ENCODE measurements at places on chromosomes 13 and 19. TPM values are rescaled to one million over a fixed set of nuclear protein-coding genes. Genes with fewer than 3 reads are reported as not detected.

- peak within 1 kb of the TSS; percentile 90 for H3K4me3 ChIP-seq
- peaks cover 19% of the 10 kb centered on the region for H3K4me1 ChIP-seq
- H3K27ac ChIP-seq, result no peak within 1 kb of the TSS
- H3K27me3 ChIP-seq, result peaks cover 8% of the 10 kb centered on the region
Measured at GRCh38 chr19:42301646-42302203, at the start of gene PRR19. PRR19 (plus strand) TSS chr19:42302132; CDS start chr19:42309585, 7,453 bp downstream.

DNA sequence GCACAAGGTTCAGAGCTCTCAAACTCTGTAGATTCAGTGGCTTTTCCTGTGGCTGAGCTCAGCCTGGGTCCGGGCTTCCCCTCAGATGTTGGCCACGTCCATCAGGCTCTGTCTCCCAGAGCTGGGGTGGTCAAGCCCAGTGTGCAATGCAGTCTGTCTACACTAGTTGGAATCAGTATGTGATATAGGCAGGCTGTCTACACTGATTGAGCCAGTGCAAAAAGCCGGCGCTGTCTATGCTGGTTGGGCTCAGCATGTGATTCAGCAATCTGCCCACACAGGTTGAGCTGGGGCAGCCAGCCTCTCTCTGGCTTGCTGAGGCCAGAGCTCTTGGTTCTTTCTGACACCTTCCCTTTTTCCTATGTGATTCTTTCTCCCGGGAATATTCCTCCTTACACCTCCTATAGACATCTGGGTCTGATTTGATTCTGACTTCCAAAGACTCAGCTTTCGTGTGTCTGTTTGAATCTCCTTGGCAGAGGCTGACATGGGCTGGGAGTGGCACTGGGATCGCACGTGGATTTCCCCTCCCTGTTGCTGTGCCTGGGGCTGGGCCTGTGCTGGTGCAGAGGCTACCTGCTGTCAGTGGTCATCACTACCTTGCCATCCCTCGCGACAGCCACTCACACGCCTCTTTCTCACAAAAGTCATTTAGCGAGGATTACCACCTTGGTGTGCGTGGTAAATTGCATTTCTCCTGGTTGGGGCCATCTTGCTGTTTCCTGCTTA, 9.3 kb downstream of the CHST8 start:
- no peaks in the 10 kb centered on the region for H3K4me1 ChIP-seq
- no peaks in the 10 kb centered on the region for H3K36me3 ChIP-seq
- no peak overlapping the region for H3K27ac ChIP-seq
- no peak for DNase-seq
- H3K4me3 ChIP-seq, result no peak overlapping the region

GRCh38 chr19:43526884-43527859, at the start of gene ETHE1:
ETHE1 (minus strand) TSS chr19:43527201; CDS start chr19:43527177, 24 bp downstream.
- peaks cover 5% of the 10 kb centered on the region for H3K27me3 ChIP-seq
- peak; percentile 78 for DNase-seq
- H3K36me3 ChIP-seq, result no peaks in the 10 kb centered on the region
- peak within 1 kb of the TSS; percentile 95 for H3K4me3 ChIP-seq
- no peak within 1 kb of the TSS for H3K27ac ChIP-seq

- H3K27me3 ChIP-seq, result peaks cover 7% of the 10 kb centered on the region
- peaks cover 2% of the 10 kb centered on the region for H3K4me1 ChIP-seq
- H3K4me3 ChIP-seq, result no peak overlapping the region
- no peak overlapping the region for H3K27ac ChIP-seq
- H3K36me3 ChIP-seq, result no peaks in the 10 kb centered on the region
Measured at GRCh38 chr19:7657131-7657751, 11.6 kb upstream of the RETN start.

- H3K27me3 ChIP-seq, result peaks cover 28% of the 10 kb centered on the region
- no peak overlapping the region for H3K27ac ChIP-seq
- H3K4me1 ChIP-seq, result peaks cover 32% of the 10 kb centered on the region
- DNase-seq, result no peak
- no peak overlapping the region for H3K4me3 ChIP-seq
Measured at GRCh38 chr19:48720251-48720612, 707 bp upstream of the MAMSTR start.

DNA sequence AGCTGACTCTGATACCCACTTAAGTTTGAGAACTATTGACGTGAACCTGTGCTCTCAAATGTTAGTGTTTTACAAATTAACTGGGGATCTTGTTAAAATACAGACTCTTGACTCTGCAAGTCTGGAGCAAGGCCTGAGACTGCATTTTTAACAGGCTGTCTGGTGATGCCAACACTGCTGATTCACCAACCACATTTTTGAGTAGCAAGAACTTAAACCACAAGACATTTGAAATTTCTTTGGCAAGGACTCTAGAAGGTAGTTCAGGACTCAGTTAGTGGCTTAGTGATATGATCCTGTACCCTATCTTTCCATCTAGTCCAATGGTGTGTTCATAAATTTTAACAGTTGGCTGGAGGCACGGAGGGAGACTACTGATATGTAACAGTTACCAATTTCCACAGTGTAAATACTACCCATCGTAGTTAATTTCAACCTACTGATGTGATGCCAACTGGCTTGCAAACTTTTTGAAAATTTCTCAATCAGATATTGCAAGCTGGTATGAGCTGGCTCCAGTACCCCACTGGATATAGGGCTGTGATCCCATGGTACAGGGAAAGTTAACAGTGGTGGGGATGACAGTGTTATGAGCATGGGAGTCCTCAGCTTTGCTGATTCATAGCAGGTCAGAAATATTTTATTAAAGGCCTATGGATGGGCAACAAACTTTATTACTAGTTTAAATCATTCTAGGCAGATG, 255.1 kb downstream of the TBC1D4 start:
- no peaks in the 10 kb centered on the region for H3K36me3 ChIP-seq
- DNase-seq, result no peak
- no peak overlapping the region for H3K27ac ChIP-seq
- H3K27me3 ChIP-seq, result no peaks in the 10 kb centered on the region
- no peaks in the 10 kb centered on the region for H3K4me1 ChIP-seq

DNA sequence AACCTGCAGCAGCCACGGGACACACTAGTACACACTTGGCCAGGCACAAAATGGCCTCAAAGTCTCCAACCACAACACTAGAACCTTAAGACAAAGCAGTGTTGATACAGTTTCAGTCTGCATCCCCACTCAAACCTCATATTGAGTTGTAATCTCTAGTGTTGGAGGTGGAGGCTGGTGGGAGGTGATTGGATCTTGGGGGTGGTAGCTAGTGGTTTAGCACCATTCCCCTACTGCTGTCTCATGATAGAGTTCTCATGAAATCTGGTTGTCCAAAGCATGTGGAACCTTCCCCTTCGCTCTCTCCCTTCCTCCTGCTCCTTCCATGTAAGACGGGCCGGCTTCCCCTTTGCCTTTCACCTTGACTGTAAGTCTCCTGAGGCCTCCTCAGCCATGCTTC, 638.7 kb downstream of the UQCRFS1 start:
- DNase-seq, result no peak
- H3K4me3 ChIP-seq, result no peak overlapping the region
- no peaks in the 10 kb centered on the region for H3K4me1 ChIP-seq
- peaks cover 6% of the 10 kb centered on the region for H3K27me3 ChIP-seq
- H3K27ac ChIP-seq, result no peak overlapping the region

- no peaks in the 10 kb centered on the region for H3K4me1 ChIP-seq
- H3K36me3 ChIP-seq, result no peaks in the 10 kb centered on the region
- peaks cover 12% of the 10 kb centered on the region for H3K27me3 ChIP-seq
- H3K27ac ChIP-seq, result no peak within 1 kb of the TSS
Measured at GRCh38 chr13:20160306-20161274, at the start of gene GJA3. GJA3 (minus strand) TSS chr13:20161052; CDS start chr13:20143288, 17,764 bp downstream.

- H3K27ac ChIP-seq, result no peak overlapping the region
- no peaks in the 10 kb centered on the region for H3K4me1 ChIP-seq
- H3K27me3 ChIP-seq, result peaks cover 4% of the 10 kb centered on the region
- H3K4me3 ChIP-seq, result no peak overlapping the region
- DNase-seq, result no peak
- no peaks in the 10 kb centered on the region for H3K36me3 ChIP-seq
Measured at GRCh38 chr13:24725379-24725778, 38.6 kb upstream of the RNF17 start.

Gene EPS8L1
- 24.6 TPM for total RNA-seq

GRCh38 chr13:38880397-38880796, 110.2 kb downstream of the STOML3 start:
- no peak overlapping the region for H3K27ac ChIP-seq
- H3K4me1 ChIP-seq, result no peaks in the 10 kb centered on the region
- H3K36me3 ChIP-seq, result no peaks in the 10 kb centered on the region
- H3K27me3 ChIP-seq, result no peaks in the 10 kb centered on the region

Gene ZNF497
- 3.6 TPM for total RNA-seq

Gene MRPS12
- total RNA-seq, result 32.0 TPM

Gene ZNF729
- total RNA-seq, result not detected

DNA sequence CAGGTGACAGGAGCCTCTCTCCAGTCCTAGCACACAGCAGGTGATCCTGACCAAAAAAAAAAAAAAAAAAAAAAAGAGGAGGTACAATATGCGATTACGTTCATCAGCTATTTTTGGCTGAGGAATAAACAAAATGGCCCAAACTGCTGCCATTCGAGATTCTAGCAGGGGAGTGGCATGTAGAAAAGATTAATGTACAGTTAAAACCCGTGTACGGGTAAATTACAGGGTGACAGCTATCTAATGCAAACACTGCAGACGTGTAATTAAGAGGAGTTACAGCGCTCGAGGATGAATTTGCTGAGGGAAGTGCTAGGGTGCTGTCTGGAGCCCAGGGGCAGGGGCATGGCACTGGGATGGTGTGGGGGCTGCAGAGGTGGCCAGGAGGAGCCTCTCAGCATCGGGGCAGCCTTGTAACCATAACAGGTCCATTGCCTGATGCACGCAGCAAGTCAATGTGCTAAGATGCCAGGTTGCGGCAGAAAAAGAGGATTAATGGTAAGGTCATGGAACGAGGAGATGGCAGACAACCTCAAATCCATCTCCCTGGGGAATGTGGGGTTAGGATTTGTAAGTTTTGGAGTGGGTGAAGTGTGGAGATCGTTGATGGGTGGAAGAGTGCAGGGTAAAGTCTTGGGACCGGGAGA, 17.4 kb downstream of the CHST8 start:
- peaks cover 5% of the 10 kb centered on the region for H3K27me3 ChIP-seq
- H3K27ac ChIP-seq, result peak overlapping the region; percentile 21
- DNase-seq, result no peak

DNA sequence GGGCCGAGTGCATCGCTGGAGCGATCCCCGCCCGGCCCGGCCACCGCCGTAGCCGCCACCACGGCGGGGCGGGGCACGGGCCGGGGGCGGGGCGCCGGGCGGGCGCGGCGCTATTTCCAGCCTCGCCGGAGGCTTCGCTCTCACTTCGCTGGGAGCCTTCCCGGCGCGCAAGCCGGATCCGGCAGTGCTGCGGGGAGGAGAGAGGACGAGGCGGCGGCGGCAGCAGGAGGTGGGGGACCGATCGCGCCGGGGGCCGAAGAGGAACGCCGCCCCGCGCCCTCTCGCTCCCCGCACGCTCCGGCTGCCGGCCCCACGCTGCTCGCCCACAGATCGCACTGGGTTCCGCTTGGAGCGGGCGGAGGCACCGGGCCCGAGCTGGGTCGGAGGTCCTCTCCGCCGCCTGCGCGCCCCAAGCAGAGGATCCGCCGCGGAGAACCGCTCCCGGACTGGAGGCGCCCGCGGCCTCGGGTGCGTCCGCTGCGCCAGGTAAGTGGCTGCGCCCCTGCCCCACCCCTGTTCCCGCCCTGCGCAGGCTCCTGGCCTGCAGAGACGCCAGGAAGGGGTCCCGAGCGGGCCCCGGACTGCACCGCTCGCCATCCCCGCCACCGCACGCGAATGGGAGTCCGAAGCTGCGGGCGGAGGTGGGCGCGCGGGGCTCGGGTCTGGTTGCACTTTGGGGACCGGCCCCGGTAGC, at the start of gene CHST8:
Gene CHST8, plus strand, starts transcription at position 143 of the 694 bp plus-strand sequence. CDS start 67,309 bp downstream, outside the sequence.
- H3K27me3 ChIP-seq, result peaks cover 17% of the 10 kb centered on the region
- no peak within 1 kb of the TSS for H3K27ac ChIP-seq
- H3K4me1 ChIP-seq, result peaks cover 2% of the 10 kb centered on the region
- H3K4me3 ChIP-seq, result peak within 1 kb of the TSS; percentile 76
- H3K36me3 ChIP-seq, result no peaks in the 10 kb centered on the region

GRCh38 chr13:97946951-97947588, 6.4 kb upstream of the IPO5 start:
- peaks cover 4% of the 10 kb centered on the region for H3K36me3 ChIP-seq
- H3K27me3 ChIP-seq, result no peaks in the 10 kb centered on the region
- H3K4me3 ChIP-seq, result no peak overlapping the region
- no peaks in the 10 kb centered on the region for H3K4me1 ChIP-seq
- DNase-seq, result no peak
- H3K27ac ChIP-seq, result no peak overlapping the region

GRCh38 chr19:53909471-53910169, 542 bp downstream of the CACNG7 start:
- H3K4me1 ChIP-seq, result peaks cover 27% of the 10 kb centered on the region
- peak overlapping the region; percentile 26 for H3K27ac ChIP-seq
- H3K27me3 ChIP-seq, result peaks cover 38% of the 10 kb centered on the region

- H3K4me1 ChIP-seq, result peaks cover 2% of the 10 kb centered on the region
- no peak for DNase-seq
- H3K27me3 ChIP-seq, result no peaks in the 10 kb centered on the region
- no peak overlapping the region for H3K27ac ChIP-seq
Measured at GRCh38 chr13:105611424-105611823, 924.0 kb downstream of the EFNB2 start.

Gene SYCN
- total RNA-seq, result not detected

Gene TNFSF9
- 3.0 TPM for total RNA-seq

Gene APOC1
- total RNA-seq, result 44.8 TPM

Gene ZNF837
- total RNA-seq, result 4.5 TPM

DNA sequence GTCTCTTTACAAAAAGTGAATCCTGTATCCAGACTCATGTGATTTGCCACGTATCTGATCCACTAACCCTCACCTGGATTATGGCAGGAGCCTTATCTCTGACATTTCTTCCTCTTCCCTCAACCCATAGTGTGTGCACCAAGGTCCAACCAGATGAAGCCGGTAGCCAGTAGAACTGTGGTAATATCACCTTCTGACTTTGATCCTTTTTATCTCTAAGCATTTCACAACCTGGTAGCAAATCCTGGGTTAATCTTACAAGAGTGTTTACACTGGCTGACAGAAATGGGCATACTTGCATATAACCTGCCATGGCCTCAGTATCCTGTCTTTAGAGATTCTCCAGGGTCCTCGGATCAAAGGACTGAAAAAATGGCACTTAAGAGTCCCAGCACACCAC, 1.9 kb downstream of the ZNF417 start:
- peaks cover 17% of the 10 kb centered on the region for H3K4me1 ChIP-seq
- peaks cover 5% of the 10 kb centered on the region for H3K27me3 ChIP-seq
- H3K27ac ChIP-seq, result no peak overlapping the region
- H3K36me3 ChIP-seq, result peaks cover 37% of the 10 kb centered on the region
- peak overlapping the region; percentile 75 for H3K4me3 ChIP-seq

Gene PRX
- total RNA-seq, result 6.7 TPM

GRCh38 chr19:35889370-35890112, 10.8 kb downstream of the NFKBID start:
- H3K27ac ChIP-seq, result no peak overlapping the region
- H3K27me3 ChIP-seq, result no peaks in the 10 kb centered on the region
- no peak for DNase-seq
- peak overlapping the region; percentile 82 for H3K4me3 ChIP-seq
